ENCODE measurements at places on chromosomes 16 and 17.
A peak's percentile ranks its signal among the peaks of the same experiment; 100 is the strongest.

GRCh38 chr17:29720551-29720950, 97.8 kb upstream of the CORO6 start:
- no peak for DNase-seq

- no peak for DNase-seq
These were observed 15.7 kb upstream of the CDH3 start for GRCh38 chr16:68629351-68629910.

DNA sequence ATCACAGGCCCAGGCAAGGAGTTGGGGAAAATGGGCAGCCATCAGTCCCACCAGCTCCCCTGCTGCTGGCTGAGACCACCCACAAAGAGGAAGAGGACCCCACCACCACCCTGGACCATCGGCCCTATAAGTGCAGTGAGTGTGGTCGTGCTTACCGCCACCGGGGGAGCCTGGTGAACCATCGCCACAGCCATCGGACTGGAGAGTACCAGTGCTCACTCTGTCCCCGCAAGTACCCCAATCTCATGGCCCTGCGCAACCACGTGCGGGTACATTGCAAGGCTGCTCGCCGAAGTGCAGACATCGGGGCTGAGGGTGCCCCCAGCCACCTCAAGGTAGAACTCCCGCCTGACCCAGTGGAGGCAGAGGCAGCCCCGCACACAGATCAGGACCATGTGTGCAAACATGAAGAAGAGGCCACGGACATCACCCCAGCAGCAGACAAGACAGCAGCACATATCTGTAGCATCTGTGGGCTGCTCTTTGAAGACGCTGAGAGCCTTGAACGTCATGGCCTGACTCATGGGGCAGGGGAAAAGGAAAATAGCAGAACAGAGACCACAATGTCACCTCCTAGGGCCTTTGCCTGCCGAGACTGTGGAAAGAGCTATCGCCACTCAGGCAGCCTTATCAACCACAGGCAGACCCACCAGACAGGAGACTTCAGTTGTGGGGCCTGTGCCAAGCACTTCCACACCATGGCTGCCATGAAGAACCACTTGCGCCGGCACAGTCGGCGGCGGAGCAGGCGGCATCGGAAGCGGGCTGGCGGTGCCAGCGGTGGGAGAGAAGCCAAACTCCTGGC, 3.6 kb downstream of the ZNF646 start:
- peak; percentile 96 for DNase-seq

DNA sequence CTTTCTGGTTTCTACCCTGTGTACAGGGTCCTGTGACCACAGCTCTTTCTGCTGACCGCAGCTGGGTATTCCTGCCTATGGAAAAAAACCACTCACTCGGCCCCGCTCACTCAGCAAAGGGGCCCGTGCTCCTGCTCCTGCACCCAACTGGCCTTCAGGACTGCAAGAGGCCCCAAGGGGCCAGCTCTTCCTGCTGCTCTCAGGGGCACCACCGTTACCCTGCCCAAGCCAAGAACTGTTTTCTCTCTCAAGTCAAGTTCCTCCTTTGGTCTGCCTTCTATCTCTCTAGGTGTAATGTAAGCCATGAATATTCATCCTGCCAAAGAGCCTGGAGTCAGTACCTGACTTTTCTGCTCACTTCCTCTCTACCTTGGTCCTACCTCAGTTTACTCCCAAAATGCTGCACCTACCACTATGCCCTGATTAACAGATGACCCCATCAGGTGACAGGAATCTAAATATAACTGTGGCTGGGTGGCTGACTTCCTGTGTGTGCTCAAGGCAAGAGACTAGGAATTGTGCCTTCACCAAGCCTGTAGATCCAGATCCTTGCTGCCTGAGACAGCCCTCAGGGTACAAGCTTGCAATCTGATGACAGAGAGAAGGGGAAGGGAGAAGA, 20.4 kb upstream of the SCIMP start:
- no peak for DNase-seq

DNA sequence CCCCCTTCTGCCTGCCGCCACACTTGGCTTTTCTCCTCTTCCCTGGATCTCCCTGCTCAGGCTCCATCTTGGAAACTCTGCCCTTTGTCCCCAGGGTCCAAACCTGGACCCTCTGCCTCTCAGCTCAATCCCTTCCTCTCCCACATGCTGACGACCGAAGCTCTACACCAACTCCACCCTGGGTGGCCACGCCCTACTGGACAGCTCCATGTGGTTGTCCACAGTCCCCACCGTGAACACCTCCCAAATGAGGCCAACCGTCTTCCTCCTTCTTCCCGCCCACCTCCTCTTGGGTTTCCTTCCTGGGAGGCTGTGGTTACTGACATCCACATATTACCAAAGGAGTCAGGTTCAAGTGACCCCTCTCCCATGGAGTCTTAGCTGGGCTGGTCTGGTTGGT, 22.6 kb upstream of the MLKL start:
- no peak for DNase-seq

GRCh38 chr17:14693382-14693781, 392.5 kb downstream of the HS3ST3B1 start:
- DNase-seq: no peak

GRCh38 chr17:63189082-63189481, 223.0 kb downstream of the TANC2 start:
- DNase-seq: peak; percentile 9

DNA sequence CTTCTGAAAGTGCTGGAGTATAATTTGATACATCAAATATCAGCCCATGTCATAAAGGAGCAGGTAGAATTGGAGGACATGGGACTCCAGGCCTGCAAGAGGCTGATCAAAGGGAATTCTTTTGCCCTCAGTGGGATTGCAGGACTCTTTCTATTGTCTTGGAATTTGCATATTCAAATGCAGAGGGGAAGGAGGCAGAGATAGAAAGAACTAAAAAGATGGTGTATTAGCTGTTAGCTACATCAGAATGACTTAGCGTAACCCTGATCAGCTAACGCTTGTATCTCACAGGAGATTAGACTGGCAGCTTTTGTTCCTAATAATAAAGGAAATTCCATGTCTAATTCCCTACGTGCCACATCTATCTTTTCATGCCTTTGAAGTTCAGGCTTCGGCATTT, 1014.7 kb upstream of the RBFOX1 start:
- no peak for DNase-seq

DNA sequence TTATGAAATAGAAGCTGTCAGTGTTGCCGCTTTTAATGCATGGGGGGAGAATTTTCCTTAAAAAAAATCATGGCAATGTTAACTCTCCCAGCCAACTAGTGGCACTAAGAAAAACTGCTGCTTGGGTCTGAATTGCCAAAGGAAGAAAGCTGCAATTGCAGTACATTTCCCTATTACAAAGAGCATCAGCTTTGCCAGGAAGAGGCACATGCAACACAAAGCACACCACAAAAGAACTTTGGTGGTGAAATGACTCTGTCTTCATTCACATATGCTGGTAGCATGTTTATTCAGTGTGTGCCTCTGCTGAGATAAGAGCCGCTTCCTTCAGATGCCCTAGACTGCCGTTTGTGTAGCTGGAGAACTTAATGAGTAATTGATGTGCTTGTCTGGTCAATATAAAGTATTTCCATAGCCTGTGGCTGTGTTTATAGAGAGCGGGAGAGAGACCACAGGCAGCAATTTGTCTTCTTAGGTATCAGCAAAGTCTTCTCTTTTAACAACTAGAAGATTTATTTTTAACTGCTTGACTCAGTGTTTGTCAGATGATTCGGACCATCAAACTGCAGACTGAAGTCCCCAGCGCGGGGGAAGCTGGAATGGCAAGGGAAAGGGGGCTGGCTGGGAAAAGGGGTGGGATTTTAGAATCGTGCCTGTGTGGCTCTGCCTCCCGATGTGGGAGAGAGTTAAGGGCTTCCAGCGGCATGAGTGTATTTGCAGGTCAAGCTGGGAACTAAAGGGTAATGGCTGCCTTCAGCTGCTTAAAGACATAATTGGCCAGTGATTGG, 115.1 kb downstream of the MRTFB start:
- peak; percentile 7 for DNase-seq

DNA sequence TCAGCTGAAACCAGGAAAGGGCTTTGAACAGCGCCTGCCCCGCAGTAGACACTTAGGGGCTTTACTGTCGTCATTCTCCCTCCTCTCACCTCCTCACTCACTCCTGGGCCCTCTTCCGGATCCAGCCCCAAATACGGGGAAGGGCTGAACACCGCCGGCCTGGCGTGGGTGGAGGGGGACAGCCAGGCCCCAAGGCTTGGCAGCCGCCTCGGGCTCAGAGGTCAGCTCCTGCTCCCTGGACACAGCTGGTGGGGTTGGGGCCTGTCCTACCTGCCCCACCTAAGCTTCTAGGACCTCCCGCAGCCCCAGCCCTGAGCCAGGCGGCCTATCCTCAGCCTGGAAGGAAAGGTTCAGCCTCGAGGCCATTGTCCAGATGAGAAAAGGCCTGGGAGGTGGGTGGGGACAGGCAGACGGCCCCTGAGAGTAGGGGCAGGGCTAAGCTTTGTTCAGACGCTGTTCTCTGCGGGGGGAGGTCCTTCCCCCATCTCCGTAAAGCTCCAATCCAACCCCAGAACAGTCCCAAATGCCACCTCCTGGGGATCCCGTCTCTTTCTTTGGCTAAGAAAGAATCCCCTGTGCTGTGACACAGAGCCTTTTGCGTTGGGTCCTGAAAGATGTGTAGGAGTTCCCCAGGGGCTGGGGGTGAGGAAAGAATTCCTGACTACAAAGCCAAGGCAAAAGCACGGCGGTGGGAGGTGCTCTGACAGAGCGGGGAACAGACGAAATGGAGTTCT, 881 bp upstream of the LLGL1 start:
- DNase-seq: no peak

DNA sequence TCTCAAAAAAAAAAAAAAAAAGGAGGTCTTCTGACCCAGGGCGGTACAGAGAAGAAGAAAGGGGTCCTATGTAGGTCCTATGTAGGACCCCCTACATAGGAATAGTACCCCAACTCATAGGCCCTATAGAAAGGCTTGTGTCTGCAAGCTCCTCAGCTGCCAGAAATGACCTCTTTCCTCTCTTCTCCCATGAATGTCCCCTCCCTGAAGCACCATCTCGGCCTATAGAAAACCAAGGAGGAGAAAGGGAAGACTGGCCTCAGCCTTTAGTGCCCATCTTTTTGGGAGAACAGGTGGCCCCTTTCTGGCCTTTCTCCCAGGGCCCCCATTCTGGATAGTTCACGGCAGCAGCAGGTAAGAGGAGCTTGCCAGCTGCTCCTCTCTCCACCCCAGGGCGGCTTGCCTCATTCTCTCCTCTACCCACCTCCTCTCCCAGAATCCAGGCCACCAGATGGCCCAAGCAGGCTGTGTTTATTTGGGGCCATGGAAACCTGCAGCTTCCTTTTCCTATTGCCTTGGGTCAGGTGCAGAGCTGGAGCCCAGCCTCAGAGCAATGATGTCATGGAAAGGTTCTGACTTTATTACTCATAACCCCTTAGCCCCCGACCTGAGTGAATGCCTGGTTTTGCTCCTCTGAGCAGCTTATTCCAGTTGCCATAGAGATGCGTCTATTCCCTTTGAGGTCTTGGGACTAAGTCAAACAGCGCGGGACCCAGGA, 1.6 kb upstream of the MRPL58 start:
- no peak for DNase-seq

GRCh38 chr16:31508706-31509195, 560 bp upstream of the RUSF1 start:
- peak; percentile 44 for DNase-seq

DNA sequence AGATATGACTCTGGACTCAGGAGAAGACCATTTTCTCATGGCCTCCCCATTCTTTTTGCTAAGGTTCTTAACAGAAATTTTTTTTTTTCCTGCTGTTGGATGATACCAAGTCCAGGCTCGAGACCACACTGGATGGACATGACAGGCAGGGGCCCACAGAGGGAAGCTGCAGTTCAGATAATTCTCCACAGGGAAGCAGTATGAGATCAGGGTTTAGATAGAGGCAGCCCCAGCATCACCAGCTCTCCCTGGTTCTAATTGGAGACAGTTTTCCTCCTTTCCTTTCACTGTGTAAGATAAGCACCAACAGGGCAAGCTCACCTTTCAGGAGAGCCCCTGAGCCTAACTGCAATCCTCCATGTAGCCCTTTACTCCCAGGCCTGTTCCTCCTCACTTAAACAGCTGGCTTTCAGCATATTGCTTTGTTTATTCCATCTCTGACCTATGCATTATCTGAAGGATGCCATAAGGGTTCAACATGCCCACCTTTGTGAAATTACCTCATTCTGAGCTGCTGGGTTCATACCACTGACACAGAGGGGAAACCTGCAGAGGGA, 108.1 kb downstream of the SNX11 start:
- DNase-seq: peak; percentile 12

DNA sequence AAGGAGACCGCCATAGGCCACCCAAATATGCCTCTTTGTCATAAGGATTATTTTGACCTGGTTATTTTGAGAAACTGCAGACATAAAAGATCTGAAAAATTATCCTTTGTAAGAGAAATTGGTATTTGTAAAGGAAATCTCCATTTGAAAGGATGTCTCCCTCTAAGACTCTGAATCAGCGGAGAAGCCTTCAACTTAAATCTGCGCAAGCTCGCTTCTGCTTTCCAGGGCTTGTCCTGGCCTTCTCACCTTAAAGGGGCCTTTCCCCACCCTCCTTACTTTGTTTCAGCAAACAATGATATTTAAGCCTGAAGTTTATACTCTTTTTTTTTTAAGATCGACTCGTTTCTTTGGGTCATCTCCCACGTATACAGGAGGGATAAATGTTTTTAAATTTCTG, 34.5 kb downstream of the HSBP1 start:
- no peak for DNase-seq

DNA sequence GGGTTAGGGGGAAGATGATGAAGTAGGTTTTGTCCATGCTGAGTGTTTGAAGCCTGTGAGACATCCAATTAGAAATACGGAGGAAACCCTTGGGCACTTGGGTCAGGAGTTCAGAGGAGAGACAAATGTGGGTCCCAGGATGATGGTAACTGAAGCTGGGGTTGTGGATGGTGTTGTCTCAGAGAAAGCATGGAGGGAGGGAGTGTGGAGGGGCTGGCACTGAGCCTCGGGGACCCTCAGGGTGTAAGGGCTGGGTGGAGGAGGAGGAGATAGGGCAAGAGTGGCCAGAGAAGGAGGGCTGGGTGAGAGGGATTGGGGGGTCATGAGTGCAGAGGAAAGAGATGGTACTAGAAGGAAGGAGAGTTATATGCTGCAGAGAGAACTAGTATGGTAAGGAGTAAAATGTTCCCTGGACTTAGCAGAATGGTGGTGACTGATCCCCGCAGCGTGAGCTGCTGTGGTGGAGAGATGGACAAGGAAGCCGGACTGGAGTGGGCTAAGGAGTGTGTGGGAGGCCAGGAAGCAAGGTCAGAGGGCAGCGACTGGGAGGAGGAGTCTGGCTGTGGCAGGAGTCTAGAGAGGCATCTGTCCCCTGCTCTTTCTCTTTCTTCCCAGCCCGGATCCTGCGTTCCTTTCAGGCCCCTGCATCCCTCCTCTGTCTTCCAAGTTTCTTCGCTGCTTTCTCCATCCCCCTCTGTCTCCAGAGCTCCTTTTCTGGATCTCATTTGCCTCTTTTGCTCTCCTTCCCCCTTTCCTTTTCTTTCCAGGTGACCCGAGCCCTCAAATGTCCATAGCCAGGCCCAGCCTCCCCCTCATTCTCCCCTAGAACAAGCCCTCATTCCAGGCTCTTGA, 3.9 kb upstream of the COL1A1 start:
- no peak for DNase-seq
